ENCODE measurements at places on chromosomes 3 and 15.

GRCh38 chr3:53725387-53725995, 120.7 kb downstream of the CHDH start:
- no peak for DNase-seq

DNA sequence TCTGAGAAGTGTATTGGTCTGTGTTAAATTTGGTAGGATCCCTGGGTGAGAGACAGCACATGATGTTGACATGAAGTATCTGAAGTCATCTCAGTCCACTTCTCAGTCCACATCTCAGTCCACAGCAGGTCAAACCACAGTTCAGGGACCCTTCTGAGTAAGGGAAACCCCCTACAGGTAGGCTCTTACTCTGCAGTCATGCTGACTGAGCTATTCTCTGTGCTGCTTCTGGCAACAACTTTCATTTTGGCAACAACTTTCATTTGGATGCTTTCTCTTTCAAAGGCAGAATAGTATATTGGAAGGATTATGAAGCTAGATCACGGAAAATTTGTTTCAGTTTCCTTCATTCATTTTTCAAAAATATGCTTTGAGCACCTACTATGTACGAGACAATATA, 178.2 kb upstream of the GOLIM4 start:
- no peak for DNase-seq

DNA sequence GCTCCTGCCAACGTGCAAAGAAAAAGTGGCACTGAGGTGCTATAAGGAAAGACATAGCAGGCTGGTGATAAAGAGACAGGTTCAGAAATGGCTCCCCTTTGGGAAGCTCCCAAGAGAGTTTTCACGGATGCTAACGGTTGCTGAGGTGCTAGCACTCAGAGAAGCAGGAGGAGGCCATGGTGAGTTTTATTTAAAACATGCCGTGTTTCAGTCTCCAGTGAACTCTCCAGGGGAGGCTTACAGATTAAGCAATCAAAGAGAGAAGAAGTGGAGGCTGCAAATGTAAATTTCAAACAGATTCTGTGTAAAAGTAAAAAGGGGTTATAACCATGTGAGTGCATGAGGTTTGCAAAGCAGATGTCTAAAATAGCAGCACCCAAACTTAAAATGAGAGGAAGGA, 346.2 kb downstream of the NTRK3 start:
- no peak for DNase-seq

- no peak for DNase-seq
Measured at GRCh38 chr3:46299608-46300460, 54.1 kb upstream of the CCR2 start.

- peak; percentile 94 for DNase-seq
Measured at GRCh38 chr15:22968366-22968765, 11.8 kb downstream of the CYFIP1 start.

GRCh38 chr3:52220380-52221026, 4.9 kb downstream of the TLR9 start:
- DNase-seq: peak; percentile 63

DNA sequence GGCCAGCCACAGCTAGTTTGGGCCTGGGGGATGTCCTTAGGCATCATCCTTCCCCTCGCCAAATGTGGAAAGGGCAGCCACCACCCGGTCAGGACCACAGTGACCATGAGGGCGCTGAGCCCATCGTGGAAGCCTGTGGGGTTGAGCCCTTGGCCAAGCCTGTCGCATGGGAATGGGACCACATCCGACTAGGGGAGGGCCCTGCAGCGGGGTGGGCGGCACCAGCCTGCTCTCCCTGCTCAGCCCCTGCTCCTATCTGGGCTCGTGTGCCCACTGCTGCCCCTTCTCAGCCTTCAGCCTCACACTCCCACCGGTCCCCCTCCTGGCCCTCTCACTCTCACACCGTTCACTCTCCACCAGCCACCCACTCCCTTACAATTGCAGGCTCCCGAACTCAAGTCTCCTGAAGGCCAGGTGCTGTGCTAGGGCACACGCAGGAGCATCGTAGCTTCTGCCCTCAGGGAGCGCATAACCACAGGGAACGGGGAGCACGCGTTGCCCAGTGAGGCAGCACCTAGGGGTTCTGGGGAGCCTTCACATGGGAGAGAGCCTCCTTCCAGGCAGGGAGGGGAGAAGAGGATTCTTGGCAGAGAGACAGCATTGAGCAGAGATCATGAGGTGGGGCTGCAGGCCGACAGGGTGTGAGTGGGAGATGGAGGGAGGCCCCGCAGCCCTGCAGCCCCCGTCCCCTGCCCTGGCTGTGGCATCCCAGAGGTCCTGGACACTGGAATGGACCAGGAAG, 26.1 kb downstream of the LOXL1 start:
- no peak for DNase-seq

DNA sequence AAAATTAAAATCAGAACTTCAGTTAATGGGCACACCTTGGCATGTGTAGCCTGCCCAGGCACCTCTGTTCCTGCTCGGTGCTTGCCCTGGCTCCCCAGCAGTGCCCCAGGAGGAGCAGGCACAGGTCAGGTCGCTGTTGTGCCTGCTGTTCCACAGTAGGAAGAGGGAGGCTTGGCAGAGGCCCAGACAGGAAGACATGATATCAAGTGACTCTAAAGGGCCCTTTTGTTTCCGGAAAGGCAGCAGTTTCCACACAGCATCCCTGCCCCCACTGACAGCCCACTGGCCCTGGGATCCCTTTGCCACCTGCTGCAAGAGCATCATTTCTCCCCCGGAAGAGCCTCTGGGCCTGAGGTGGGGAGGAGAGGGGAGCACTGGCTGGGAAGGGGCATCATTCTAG, 40.5 kb upstream of the HES1 start:
- no peak for DNase-seq

- peak; percentile 61 for DNase-seq
Measured at GRCh38 chr3:63613561-63613960, 38.9 kb upstream of the SNTN start.

DNA sequence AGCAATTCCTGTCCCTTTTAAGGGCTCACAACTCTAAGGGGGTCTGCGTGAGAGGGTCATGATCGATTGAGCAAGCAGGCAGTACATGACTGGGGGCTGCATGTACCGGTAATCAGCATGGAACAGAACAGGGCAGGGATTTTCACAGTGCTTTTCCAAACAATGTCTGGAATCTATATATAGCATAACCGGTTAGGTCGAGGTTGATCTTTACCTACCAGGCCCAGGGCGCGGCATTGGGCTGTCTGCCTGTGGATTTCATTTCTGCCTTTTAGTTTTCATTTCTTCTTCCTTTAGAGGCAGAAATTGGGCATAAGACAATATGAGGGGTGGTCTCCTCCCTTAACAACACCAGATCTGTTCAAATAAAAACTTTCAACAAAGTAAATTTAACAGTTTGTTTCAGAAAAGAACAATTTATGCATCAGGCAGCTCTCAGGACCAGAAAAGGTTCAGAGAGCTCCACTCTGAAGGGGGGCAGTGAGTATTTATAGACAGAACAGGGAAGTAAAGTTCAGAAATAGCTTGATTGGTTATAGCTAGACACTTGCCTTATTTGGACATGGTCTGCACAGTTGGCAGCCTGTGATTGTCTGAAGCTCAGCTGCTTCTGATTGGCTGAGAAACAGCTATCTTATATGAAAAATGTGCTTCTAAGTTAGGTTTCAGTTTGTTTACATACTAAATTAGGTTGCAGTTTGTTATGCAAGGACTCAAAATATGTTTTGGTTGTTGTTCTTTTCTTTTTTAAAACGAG, 17.2 kb upstream of the B4GALT4 start:
- no peak for DNase-seq

DNA sequence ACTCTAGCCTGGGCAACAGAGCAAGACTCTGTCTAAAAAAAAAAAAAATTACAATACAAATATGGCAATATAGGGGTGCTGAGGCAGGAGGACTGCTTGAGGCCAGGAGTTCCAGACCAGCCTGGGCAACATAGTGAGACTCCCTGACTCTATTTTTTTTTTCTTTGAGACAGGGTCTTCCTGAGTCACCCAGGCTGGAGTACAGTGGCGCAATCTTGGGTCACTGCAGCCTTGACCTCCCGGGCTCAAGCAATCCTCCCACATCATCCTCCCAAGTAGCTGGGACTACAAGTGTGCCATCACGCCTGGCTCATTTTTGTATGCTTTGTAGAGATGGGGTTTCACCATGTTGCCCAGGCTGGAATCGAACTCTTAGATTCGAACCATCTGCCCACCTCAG, 17.3 kb upstream of the RAB11A start:
- no peak for DNase-seq

DNA sequence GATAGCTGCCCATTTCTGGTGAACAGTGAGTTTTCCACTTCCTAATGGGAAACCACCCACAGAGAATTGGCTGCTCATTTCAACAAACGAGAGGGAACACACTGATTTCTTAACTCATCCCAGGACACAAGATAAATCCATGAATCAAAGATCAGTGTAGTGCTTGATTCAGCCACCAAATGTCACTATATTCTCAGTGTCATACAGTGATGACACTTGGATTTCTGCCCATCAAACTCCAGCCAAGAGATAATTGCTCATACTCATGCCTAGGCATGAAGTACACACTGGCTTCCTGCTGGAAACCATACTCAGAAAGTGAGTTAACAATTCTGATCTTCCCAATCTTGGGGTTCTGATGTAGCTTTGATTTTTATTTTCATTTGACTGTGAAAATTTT, 35.4 kb upstream of the GRM7 start:
- DNase-seq: no peak

Measured in HFFc6 (cell line).